ENCODE measurements at places on chromosomes 12 and 14.

- no peak for DNase-seq
Observed at GRCh38 chr12:62288328-62288727, 28.1 kb downstream of the USP15 start.

DNA sequence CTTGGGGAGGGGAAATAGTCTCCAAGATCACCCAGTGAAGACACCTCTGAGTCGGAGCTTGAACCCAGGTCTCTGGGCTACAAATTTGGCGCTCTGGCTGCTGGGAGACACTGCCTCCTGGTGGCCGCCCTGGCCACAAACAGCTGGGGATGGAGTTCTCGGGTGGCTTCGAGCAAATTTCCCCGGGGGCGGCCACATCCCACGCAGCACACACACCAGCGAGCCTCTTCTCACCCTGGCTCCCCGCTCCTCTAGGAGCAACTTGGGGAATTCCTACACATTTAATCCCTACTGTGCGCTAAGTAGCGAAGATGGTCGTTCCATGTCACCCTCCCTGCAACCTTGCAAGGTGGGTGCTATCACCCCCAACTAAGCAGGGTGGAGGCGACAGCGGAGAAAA, 66.2 kb upstream of the BEGAIN start:
- no peak for DNase-seq

- no peak for DNase-seq
Observed at GRCh38 chr12:93594766-93595311, 22.4 kb downstream of the SOCS2 start.

DNA sequence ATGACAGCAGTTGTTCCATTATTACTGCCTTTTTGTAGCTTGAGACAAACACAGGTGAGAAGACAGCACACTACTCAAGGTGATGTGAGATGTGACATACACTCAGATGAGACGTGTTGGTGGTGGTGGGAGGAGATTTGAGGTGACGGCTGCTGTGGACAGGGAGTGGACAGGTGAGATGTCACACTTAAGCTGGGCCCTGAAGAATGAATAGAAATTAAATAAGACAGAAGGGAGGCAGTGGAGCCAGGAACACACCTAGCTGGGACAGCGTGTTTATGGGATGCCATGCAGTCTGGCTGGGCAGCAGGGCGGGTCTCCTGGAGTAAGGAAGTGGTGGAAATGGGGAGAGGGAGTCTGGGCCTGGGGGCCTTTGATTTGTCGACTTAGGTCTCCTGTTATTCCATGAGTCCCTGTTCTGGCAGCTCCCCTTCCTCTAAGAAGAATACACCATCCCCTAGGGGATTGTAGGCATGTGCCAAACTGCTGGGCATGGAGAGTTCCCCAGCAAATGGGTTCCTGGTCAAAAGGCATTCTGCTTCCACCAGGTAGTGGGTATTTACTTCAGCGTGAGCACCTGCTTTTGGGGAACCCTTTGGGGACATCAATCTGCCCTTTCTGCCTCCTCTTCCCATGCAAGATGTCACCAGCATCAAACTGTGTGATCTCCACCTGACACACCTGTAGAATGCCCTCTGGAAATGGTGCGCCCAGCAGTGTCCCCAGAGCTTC, 71.2 kb upstream of the ESRRB start:
- no peak for DNase-seq

DNA sequence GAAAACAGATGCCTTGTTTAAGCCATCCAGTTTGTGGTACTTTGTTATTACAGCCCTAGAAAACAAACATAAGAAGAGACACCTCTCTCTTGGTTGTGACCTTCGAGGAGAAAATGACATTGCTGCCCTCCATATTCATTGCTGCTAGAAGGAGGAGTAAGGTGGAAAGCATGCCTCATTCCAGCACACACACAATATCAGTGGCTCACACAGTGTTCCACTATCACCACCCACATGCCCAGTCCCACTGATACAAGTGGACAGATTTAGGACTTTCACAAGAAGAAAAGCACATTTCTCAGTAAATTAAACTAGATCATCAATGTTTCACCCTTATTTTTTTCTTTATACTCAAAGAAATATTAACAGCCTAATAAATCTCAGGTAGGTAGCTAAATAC, 143.6 kb downstream of the PHLDA1 start:
- DNase-seq: no peak

DNA sequence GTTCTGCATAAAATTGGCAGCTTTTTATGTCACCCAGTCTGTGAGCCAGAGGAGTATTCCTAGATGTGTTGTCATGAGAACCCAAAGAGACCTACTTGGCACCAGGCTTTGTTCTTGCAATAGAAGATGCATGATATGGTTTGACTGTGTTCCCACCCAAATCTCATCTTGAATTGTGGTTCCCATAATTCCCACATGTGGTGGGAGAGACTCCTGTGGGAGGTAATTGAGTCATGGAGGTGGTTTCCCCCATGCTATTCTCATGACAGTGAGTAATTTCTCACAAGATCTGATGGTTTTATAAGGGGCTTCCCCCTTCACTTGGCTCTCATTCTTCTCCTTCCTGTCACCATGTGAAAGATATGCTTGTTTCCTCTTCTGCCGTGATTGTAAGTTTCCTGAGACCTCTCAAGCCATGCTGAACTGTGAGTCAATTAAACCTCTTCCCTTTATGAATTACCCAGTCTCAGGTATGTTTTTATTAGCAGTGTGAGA, 572.0 kb upstream of the ATP2B1 start:
- DNase-seq: no peak

GRCh38 chr14:79093531-79093930, 923.4 kb downstream of the NRXN3 start:
- no peak for DNase-seq

DNA sequence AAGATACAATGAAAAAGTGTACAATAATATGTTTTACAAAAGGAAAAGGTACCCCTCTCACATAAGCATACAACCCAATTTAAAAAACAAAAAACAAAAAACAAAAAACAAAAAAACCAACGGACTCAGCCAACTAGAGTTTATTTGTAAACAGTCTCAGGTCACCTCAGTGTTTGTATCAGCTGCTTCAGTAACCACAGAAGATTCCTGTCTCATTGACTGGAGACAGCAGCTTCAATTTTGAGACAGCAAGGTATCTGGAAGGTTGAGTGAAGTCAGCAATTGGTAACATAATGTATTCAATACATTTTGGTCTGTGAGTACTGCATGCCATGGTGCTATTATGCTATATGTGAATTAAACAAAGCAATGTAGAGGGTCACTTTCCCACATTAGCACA, 201.7 kb downstream of the AKAP6 start:
- DNase-seq: no peak

DNA sequence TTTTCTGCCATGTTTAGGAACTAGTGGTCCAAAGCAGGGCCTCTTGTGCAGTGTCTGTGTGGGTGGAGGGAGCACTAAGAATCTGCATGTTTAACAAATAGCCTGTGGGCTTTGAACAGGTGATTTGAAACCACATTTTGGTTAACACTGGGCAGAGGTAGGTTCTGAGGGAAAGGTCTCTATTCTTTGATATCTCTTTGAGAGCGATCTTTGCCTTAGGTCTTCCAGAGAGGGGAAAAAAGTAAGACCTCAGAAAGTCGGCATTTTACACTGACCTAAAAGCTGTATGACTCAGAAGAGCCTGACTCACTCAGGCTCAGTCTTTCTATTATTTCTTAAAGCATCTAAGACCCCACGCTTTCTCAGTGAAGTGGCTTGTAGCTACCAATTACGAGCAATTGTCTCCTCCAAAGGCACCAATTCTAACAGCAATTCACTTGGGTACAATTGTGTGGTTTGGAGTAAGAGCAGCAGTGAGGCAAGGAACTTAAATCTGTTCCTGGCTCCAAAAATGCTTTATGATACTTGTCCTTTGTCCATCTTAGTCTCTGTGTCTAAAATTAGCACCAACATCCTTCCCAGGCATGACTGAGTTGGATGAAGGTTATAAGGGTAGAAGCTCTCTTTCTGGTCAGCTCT, 8.8 kb downstream of the EIF2B2 start:
- no peak for DNase-seq

- DNase-seq: no peak
Observed at GRCh38 chr12:28570811-28571210, 380.6 kb downstream of the CCDC91 start.

GRCh38 chr12:96398424-96399119, 1.7 kb downstream of the CDK17 start:
- DNase-seq: no peak

- DNase-seq: no peak
Observed at GRCh38 chr14:20657216-20658211, 16.0 kb upstream of the OR6S1 start.

- DNase-seq: no peak
Observed at GRCh38 chr12:3204143-3204542, 127.0 kb downstream of the TSPAN9 start.

GRCh38 chr12:113831016-113831415, 135.1 kb downstream of the RBM19 start:
- DNase-seq: no peak

GRCh38 chr12:52836042-52836466, 1.9 kb upstream of the KRT79 start:
- DNase-seq: no peak

DNA sequence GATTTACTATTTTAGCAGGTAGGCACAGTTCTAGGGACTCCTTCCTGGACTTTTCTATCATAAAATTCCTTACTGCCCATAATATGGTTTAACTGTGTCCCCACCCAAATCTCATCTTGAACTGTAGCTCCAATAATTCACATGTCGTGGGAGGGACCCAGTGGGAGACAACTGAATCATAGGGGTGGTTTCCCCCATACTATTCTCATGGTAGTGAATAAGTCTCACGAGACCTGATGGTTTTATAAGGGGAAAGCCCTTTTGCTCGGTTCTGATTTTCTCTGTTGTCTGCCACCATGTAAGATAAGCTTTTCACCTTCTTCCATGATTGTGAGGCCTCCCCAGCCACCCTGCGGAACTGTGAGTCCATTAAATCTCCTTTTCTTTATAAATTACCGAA, 10.0 kb upstream of the ETV6 start:
- no peak for DNase-seq

DNA sequence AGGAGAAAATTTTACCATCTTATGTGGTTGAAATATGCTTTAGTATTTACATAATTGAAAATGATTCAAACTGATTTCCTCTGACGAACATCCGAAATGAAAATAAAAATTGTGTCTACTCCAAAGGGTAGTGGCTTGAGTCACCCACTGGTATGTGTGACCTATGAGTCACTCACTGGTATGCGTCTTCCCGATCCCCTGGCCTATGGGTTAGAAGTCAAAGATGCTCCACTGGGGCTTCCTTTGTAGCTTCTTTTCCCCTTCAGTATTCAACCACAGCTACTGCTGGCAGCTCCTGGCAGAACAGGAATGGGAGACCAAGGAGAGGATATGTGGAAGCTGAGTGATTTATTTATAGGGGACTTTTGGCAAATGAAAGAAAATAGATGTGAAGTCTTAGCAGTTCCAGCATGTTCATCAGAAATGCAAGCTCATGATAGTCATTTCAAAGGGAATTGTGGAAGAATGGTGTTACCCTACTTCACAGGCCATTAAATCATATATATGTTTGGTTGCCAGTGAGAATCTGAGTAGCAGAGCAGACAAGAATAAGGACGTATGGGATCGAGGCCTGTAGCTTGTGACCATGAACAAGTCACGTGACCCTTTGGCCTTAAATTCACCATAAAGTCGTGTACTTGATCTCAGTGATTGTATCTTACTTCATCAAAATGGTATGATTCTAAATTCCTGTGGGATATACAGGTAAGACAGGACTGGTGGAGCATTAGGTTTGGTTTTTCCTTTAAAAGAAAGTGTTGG, 108.3 kb downstream of the CRADD start:
- no peak for DNase-seq

DNA sequence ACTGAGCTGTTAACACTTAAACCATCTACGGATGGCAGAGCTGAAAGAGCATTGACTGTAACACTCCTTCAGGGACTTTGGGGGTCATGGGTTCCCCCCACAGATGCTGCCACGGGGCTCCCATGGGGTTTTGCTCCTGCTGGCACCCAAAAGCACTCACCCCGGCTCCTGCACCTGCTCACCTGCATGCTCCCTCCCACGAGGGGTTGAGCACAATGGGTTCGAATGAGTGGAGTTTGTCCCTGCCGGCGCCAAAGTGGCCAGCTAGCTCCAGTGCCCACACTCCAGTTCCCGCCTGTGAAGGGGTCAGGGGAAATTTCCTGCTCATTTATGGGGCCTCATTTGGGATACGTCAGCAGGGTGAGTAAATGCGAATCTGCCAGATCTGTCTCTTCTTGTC, 40.7 kb downstream of the TNFAIP2 start:
- no peak for DNase-seq

DNA sequence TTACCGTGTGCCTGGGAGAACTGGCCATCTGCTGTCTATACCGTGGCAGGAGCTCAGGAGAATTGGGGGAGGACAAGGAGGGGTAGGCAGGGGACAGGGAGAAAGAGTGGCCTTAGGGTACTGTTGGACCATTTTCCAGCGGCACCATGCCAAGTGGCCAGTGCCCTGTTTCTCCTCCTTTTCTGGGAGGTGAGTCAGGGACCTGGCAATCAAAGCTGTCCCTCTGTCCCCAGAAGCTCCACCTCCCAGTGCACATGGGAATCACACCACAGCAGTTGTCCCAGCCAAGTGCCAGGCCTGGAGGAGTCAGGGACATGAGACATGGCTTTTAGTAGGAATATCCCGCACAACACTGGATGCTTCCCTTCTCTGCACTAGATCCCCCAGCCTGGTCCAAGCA, 118.0 kb downstream of the GCH1 start:
- no peak for DNase-seq

- no peak for DNase-seq
Observed at GRCh38 chr12:93742110-93742934, 65.1 kb downstream of the CRADD start.

DNA sequence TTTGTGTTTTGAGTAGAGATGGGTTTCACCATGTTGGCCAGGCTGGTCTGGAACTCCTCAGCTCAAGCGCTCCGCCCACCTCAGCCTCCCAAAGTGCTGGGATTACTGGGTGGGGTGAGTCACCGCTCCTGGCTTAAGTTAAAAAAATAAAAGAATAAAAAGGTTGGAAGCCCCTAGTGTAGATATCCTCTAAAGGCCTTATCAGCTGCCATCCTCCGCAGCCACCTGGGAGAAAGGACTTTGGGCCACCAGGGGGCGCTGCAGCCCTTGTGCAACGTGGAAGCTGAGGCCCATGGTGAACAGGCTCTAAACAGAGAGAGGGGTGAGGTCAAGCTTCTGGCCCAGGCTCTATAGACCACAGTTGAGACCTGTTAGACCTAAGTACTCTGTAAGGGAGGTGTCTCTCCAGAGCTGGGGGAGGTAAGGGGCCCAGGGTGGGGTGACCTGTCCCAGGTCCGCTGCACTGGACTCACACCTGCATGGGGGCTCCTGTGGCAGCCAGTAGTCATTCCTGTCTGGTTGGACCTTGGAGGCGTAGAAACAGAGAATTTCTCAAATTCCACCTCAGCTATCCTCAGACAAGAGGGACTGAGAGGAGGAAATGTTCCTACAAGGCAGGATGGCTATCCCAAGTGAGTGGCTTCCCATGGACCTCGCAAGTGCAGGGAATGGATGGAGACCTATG, 14.0 kb upstream of the RACGAP1 start:
- peak; percentile 77 for DNase-seq

Measured in NCI-H187 (cell line).